ENCODE measurements at places on chromosomes 11 and 22.
A peak's percentile ranks its signal among the peaks of the same experiment; 100 is the strongest.

DNA sequence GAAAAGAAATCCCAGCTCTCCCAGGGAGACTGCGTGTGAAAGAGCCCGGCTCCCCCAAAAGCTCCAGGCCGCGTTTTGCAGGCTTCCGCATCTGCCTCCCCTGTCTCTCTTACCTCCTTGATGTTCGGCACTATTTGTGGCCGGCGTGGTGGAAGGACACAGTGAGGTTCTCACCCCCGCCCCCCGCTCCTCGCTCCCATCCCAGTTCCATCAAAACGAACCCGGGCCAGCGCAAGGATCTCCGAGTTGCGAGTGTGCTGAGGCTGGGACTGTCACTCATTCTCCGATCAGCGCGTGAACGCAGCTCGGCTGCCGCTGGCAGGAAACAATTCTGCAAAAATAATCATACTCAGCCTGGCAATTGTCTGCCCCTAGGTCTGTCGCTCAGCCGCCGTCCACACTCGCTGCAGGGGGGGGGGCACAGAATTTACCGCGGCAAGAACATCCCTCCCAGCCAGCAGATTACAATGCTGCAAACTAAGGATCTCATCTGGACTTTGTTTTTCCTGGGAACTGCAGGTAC lies at the start of gene NCAM1:
NCAM1 (plus strand) TSS at position 275 of the 523 bp plus-strand sequence.
- DNase-seq = peak; percentile 98

DNA sequence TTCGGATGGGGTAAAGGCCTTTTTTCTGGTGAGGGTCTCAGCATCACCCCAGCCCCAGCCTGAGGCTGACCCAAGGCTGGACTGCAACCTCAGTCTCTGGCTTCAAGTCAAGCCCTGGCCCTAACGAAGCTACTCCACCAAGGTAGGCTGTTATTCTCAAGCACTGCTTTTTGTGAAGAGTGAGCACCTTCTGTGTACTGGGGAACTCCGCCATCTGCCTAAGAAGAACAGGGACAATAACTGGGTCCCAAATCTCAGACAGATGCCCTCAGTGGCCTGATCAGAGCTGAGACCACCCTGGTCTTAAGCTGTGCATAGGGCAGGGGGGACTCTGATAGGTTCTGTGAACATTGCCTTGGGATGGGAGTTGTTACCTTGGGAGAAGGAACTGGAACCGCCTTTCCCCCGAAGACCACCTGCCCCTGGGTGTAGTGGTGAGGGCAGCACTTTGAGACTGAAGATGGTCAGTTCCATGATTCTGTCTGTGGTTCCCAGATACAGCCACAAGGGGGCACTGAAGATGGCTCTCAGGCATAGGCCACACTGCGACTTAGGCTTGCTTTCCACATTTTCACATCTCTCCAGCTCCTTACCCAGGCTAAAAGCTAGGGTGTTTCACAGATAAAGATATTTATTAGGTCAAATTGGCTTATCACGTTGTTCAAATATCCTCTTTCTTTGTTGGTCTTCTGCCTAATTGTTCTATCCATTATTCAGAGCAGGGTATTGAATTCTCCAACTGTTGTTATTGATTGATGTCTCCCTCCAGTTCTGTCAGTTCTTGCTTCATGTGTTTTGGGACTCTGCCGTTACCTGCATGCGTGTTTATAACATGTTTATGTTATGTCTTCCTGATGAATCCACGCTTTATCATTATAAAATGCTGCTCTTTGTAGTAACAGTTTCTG lies 11.8 kb upstream of the UVRAG start:
- peak; percentile 90 for DNase-seq

DNA sequence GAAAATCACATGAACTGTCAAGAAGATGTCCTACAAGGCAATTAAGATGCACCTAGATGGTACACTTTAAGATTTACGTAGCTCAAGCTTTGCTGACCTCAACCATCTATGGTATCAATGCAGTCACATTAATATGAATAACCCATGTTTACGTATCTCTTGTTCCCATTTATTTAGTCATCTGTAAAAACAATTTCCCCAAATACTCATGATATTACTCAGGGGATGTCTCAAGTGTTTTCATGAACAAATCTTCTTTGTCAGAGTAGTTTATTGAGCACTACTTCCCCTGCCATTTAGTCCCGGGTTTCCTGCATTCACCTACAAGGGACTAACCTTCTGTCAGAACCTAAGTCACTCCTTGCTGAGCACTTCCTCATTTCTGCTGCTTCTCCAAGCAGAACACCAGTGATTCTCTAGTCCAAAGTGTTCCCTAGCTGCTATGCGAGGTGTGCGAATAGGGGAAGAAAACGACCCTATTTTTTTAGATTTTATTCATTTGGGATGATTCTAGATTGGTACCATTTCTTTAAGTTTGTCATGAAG lies 554.3 kb upstream of the LRRC4C start:
- no peak for DNase-seq

GRCh38 chr22:24816806-24817205 lies 10.8 kb downstream of the SGSM1 start:
- DNase-seq = no peak

GRCh38 chr11:105609832-105610781 lies at the start of gene GRIA4:
GRIA4 (plus strand) TSS chr11:105610073; CDS start chr11:105610998, 925 bp downstream.
- peak; percentile 83 for DNase-seq

- DNase-seq = no peak
Measured at GRCh38 chr22:20033045-20033706, 12.3 kb downstream of the TANGO2 start.

- peak; percentile 97 for DNase-seq
Measured at GRCh38 chr11:76769645-76770586, 13.2 kb upstream of the TSKU start.

- DNase-seq = peak; percentile 45
Measured at GRCh38 chr11:31487848-31488247, 21.6 kb downstream of the IMMP1L start.

DNA sequence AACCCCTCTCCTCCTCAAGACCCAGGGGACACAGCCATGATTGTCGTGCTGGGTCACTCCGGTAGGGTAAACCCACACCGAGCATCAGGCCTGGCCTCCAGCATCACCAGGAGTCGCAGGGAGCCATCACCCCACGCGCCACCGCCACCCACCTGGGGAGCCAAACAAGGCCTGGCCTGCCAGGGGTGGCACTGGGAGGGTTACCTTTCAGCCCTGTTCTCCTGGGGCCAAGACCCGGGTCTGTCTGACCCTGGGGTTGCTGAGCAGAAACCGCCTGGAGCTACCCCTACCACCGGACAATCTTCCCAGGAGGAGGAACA lies 39.3 kb upstream of the NNMT start:
- no peak for DNase-seq

DNA sequence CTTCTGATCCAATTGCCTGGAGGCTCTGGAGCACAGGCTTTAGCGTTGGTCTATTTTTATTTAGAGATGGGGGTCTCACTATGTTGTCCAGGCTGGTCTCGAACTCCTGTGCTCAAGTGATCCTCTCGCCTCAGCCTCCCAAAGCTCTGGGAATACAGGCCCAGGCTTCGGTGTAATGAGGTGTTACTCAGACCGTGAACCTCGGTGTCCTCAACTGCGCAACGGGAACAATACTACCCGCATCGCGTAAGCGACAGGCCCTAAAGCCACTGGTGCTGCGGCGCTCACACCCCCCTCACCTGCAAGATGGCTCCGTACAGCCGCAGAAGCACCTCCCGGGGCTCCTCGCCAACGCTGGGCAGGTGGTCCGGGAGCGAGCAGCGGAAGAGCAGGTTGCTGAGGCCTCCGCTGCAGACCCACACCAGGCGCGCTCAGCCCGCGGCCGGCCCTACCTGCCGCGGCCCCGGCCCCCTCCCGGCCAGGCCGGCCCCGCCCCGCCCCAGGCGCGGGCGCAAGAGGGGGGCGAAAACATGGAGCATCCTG lies 628 bp downstream of the CHKB start:
- peak; percentile 70 for DNase-seq

- no peak for DNase-seq
Measured at GRCh38 chr11:70305501-70305900, 35.0 kb downstream of the PPFIA1 start.

DNA sequence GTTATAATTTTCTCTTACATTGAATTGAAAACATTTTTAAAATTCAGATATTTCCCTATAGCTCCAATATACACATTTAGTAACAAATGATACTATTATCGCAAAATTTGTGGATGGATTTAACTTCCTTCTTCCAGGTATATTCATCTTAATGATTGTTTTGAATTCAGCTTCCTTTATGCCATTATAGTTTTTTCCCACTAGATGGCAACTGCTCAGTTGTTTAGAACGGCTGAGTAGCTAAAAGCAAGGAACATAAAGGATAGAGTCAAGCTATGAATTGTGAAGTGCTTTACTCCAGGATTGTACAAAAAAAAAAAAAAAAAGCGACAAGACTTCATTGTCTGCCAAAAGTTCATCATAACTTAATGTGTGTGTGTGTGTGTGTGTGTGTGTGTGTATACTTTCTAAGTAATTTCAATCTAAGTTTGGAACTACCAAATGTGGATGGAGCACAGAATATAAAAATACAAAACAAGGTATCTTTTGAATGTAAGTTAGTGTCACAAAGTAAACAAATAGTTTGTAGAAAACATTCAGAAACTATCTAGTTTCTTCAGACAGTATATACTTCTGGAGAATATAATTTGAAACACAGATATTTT lies 846.4 kb downstream of the DLG2 start:
- peak; percentile 92 for DNase-seq

- DNase-seq = no peak
Measured at GRCh38 chr11:114110952-114111947, 51.7 kb downstream of the ZBTB16 start.
